ENCODE measurements at places on chromosomes 1 and 21.
A peak's percentile ranks its signal among the peaks of the same experiment; 100 is the strongest.

DNA sequence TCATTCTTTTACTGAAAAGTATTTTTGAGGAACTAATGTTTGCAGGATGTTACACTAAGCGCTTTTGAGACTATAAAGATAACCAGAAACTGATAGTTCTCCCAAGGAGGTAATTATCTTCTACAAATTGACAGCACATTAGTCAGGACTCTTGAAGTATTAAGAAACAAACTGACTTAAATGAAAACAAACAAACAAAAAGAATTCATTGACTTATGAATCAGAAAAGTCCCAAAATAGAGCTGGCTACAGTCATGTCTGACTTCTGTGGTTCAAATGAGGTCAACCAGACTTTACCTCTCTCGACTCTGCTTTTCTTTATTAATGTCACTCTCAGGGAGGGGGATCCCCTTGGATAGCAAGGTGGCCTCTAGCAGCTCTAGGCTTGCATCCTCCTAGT lies 296.8 kb downstream of the TPR start:
- no peak for DNase-seq

DNA sequence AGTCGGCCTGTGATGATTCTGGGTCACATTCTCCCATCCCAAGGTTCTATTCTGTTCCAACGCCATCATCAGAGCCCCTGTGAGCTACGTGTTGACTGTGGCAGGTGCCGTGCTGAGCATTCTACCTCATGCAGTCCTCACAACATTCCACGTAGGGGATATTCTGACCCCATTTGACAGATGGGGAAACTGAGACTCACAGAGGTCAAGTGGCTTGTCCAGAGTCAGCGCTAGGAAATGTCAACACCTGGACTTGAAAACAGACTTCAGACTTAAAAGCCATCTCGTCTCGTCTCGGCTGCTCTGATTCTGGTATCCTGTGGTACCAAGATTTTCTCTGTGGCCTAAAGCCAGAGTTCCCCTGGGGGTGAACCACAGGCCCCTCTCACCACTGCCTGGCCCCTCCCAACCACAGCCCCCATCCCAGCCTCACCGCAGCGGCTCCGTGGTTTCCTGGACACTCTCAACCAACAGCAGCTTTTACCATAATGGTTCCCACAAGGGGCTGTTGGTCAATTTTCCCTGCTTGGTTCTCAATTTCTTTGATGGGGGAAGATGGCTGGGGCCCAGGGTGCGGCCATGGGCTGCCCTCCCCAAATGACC lies 39.6 kb downstream of the SDC3 start:
- no peak for DNase-seq

GRCh38 chr21:42040411-42041180 lies 30.4 kb upstream of the ZBTB21 start:
- DNase-seq = peak; percentile 99

GRCh38 chr1:34758751-34759150 lies 789 bp upstream of the GJB4 start:
- DNase-seq = no peak

GRCh38 chr1:4210043-4210442 lies 310.0 kb upstream of the C1orf174 start:
- DNase-seq = no peak

Measured in foreskin fibroblast (primary cell).